ENCODE measurements at places on chromosomes 1 and 21. TPM values are rescaled to one million over a fixed set of nuclear protein-coding genes. Genes with fewer than 3 reads are reported as not detected.

- no peaks in the 10 kb centered on the region for H3K36me3 ChIP-seq
- DNase-seq: no peak
Measured at GRCh38 chr1:24775348-24775747, 30.1 kb downstream of the CLIC4 start.

- peaks cover 7% of the 10 kb centered on the region for H3K36me3 ChIP-seq
- H3K4me3 ChIP-seq: peak overlapping the region; percentile 81
- peaks cover 21% of the 10 kb centered on the region for H3K4me1 ChIP-seq
- DNase-seq: peak; percentile 70
- H3K27ac ChIP-seq: peak overlapping the region; percentile 71
- H3K27me3 ChIP-seq: no peaks in the 10 kb centered on the region
Measured at GRCh38 chr1:23868557-23869016, 497 bp upstream of the FUCA1 start.

- no peak overlapping the region for H3K4me3 ChIP-seq
- H3K27me3 ChIP-seq: no peaks in the 10 kb centered on the region
- DNase-seq: no peak
- no peak overlapping the region for H3K27ac ChIP-seq
- no peaks in the 10 kb centered on the region for H3K36me3 ChIP-seq
- H3K4me1 ChIP-seq: peaks cover 10% of the 10 kb centered on the region
Measured at GRCh38 chr1:219128957-219129356, 44.7 kb upstream of the LYPLAL1 start.

DNA sequence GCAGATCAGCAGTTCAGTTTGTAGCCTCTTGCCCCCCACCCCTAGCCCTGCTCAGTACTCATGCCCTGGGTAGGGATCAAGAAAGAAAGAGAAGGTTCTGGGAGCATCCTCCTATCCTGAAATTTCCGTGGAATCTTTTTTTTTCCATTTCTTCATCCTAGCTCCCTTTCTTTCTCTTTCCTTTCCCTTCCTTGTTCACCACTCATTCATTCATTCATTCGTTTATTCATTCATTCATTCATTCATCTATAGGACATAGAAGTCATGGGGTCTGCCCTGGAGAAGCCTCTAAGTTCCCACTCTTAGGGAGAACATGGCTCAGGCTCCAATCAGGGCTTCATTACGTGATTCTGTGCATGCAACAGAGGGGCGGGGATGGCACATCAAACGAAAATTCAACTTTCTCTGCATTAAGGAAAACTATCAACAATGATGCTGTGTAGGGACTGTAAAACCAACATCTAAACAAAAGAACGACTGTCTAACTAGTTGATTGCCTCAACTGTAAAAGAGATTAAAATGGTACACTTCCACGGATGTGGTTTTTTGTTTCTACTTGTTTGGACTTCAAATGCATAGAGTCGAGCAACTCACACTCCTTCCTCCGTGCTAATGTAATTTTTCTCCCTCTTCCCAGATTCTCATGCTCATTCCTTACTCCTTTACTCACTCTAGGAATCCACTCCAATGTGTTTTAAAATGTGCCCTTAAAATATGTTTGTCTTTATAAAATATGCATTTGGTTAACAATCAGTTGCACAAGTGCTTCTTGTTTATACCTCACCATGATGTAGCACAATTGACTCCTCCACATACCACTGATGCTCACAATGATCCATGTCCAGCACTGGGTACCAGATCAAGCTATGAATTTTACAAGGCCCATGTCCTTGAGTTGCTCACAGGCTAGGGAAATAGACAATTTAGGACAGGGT, 101.2 kb upstream of the SLC2A1 start:
- no peak for DNase-seq
- H3K27ac ChIP-seq: no peak overlapping the region
- H3K27me3 ChIP-seq: no peaks in the 10 kb centered on the region
- no peaks in the 10 kb centered on the region for H3K4me1 ChIP-seq
- H3K36me3 ChIP-seq: no peaks in the 10 kb centered on the region

GRCh38 chr1:162055062-162055461, 14.4 kb upstream of the NOS1AP start:
- H3K36me3 ChIP-seq: no peaks in the 10 kb centered on the region
- H3K4me3 ChIP-seq: no peak overlapping the region
- no peaks in the 10 kb centered on the region for H3K27me3 ChIP-seq
- no peak for DNase-seq
- H3K4me1 ChIP-seq: no peaks in the 10 kb centered on the region
- no peak overlapping the region for H3K27ac ChIP-seq

Gene TMEM82
- not detected for total RNA-seq

Gene ATF6
- 26.3 TPM for total RNA-seq

Data from sigmoid colon (tissue), 7 donors.